ENCODE measurements at places on chromosomes 5 and 9. TPM values are rescaled to one million over a fixed set of nuclear protein-coding genes. Genes with fewer than 3 reads are reported as not detected.

The EIF4E1B gene
- total RNA-seq: not detected

The NINJ1 gene
- total RNA-seq: 64.6 TPM

The PLEKHG4B gene
- 2.3 TPM for total RNA-seq

The CNTFR gene
- not detected for total RNA-seq

The CRB2 gene
- not detected for total RNA-seq

The C9orf153 gene
- total RNA-seq: 0.48 TPM

The SLC27A4 gene
- 22.1 TPM for total RNA-seq

The OGN gene
- total RNA-seq: not detected

The ORM1 gene
- total RNA-seq: not detected

The CLTA gene
- 275 TPM for total RNA-seq

The PCDHGC4 gene
- total RNA-seq: 0.78 TPM

The PCDHB13 gene
- 2.6 TPM for total RNA-seq

The PKD2L2 gene
- total RNA-seq: not detected

The CBY3 gene
- total RNA-seq: not detected

The ORM2 gene
- not detected for total RNA-seq

All from RPMI7951 (cell line).